Stimulated activated CD4-positive, alpha-beta T cell treated with anti-CD3 and anti-CD28 coated beads, Interleukin-15, amount 100 ng/mL, for 48 hours (primary cell): ENCODE measurements at places on chromosomes 16 and 17.

DNA sequence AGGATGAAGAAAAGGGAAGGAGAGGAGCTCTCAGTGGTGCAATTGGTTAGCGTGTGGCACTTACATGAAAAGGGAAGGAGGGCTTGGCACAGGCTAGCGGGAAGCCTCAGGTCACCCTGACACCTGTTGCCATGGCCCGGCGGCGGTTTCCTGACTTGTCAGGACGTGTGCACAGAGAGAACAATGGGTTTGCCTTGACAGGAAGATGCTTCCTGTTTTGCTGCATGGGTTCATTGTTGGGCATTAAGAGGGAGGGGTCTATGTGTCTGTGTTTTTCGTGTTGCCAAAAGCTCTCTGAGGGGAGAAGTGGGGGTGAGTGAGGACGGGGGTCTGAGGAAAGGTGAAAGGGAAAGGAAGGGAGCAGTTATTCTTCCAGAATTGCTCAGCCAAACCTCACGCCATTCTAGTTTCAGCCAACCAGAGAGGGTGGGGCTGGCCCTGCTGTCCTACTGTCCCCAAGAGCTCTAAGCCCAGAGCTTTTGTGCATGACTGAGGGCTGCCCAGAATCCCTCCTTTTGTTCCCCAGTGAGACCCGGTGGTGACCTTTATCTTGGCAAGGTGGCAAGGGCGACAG lies 17.1 kb upstream of the CCR7 start:
- DNase-seq, result no peak

GRCh38 chr17:2874189-2874686 lies 78.0 kb downstream of the RAP1GAP2 start:
- no peak for DNase-seq

- DNase-seq, result peak; percentile 26
Measured at GRCh38 chr17:2337544-2338314, 428 bp downstream of the SGSM2 start.

GRCh38 chr16:154217-155030 lies 2.0 kb downstream of the HBZ start:
- DNase-seq, result no peak

DNA sequence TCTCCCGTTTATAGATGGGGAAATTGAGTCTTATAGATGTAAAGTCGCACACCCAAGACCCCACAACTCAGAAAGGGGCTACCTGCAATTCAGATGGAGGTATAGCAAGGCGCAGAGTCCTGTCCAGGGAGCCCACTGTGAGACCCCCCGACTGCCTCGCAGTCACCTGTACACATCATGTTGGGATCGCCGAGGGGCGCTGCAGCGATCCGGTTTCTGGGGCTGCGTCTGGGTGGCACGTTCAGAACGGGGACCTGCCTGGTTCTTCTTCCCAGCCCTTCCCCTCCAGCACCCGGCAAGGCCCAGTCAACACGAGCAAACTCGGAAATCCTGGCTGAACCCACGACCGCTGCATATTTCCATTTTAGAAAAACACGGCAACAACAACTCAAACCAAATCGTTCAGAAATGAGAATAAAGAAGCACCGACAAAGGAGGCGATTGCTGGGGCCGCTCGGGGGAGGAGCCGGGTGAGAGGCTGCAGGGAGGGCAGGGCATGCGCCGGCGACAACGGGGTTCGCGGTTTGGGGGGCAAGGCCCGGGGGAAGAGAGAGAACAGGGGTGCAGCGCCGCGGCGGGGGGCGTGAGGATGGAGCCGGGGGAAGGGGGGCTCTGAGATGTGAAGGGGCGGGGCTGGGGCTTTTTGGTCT lies 643 bp downstream of the HSDL1 start:
- DNase-seq, result peak; percentile 20

DNA sequence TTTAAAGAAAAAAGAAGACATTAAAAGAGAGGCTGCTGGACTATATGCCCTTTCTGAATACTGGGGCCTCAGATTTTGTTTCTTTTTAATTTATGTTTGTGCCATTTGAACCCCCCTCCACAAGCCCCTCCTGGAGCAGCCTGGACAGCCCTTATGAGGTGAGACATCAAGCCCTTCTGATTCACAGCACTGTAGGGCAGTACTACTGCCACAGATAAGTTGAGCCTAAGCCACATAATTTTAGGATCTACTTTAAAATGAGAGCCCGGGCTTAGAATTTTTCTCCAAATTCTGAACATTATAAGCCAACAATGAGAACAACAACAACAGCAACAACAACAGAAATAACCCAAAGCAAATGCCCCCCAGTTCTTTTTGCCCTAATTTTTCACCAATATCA lies 256.9 kb upstream of the SALL1 start:
- DNase-seq, result no peak

GRCh38 chr17:27009087-27009486 lies 284.8 kb upstream of the WSB1 start:
- DNase-seq, result no peak

DNA sequence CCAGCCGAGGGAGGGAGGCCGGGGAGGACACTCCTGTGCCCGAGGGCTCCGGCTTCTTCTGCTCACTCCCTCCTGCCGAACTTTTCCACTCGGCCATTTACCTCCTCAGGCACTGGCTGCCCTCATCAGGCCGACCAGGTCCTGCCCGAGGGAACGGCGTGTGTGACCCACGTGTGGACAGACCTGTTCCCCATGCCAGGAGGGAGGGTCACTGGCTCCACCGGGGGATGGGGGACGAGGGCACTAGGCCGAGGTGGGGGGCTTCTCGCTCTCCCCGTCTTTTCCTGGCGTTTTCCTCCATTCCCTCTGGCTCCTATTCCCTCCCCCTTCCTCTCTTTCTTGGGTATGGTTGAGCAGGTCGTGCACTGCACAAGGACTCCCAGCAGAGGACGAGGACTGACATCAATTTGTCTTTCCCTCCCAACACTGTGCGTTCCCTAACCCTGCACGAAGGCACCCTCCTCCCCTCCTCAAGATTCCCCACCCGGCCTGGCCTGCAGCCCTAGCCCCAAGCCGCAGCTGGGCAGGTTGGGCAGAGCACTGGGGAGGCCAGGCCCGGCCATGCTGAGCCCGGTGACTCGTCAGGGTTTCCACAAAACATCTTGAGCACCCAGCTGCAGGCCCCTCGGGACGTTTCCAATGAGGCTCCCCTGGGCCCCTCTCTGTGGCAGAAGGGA lies 3.2 kb upstream of the IL17C start:
- no peak for DNase-seq

- no peak for DNase-seq
Measured at GRCh38 chr16:51875834-51876600, 670.9 kb downstream of the TOX3 start.

DNA sequence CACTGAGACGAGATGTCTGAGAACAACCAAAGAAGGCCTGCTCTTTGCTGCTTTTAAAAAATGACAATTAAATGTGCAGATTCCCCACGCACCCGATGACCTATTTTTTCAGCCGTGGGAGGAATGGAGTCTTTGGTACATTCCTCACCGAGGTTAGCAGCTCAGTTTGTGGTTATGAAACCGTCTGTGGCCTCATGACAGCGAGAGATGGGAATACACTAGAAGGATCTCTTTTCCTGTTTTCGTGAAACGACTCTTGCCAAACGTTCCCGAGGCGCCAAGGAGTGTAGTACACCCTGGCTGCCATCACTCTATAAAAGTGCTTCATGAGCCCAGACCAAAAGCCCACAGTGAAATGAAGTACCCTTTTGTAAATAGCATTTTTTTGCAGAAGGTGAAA lies 87.8 kb downstream of the CRISPLD2 start:
- DNase-seq, result no peak

DNA sequence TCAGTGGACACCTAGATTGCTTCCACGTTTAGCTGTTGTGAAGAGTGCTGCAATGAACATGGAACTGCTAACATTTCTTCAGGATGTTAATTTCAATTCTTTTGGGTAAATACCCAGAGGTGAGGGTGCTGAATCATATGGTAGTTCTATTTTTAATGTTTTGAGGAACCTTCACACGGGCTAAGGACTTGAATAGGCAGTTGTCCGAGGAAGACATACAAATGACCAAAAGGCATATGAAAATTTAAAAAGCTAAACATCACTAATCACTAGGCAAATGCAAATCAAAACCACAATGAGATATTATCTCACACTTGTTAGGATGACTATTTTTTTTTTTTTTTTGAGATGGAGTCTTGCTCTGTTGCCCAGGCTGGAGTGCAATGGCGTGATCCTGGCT lies 173.3 kb downstream of the PRKCB start:
- no peak for DNase-seq

- DNase-seq, result no peak
Measured at GRCh38 chr17:36641877-36642845, 40.8 kb downstream of the MRM1 start.

- DNase-seq, result no peak
Measured at GRCh38 chr17:62804822-62805221, 3.3 kb downstream of the MARCHF10 start.

DNA sequence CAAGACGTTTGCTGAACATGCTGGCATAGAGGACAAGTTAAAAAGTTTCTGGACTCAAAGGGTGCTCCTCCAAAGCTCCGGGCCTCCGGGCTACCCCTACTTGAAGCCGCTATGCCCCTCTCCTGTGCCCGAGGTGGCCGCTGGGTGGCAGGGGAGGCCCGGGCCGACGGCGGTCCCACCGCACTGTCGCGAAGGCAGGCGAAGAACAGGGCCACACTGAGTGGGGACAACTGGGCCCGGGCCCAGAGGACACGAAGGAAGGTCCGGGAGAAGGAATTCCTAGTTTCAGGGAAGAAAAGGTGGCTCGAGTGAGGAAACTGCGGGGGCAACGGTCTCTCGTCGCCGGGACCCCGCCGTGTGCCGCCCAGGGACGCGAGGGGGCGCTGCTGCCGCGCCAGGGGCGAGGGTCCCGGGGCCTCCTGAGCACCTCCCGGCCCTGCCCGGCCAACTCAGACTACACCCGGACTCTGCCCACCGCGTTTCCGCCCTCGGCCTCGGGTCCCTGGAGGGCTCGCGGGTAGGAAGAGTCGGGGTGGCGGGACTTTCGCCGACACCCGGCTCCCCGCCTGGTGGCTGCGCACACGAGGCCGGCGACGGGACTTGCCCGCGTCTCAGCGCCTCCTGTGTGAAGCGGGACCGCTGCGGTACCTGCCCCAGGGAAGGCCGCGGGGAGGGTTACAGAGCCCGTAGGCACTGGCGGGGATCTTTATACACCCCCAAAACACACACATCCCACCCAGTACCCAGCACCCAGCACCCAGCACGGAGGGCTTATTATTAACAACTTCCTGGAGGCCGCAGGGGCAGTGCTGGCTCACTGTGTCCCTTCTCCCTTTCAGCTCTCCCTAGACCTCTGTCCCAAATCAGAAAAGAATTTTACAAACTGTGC lies 772 bp upstream of the CHCT1 start:
- DNase-seq, result peak; percentile 75

DNA sequence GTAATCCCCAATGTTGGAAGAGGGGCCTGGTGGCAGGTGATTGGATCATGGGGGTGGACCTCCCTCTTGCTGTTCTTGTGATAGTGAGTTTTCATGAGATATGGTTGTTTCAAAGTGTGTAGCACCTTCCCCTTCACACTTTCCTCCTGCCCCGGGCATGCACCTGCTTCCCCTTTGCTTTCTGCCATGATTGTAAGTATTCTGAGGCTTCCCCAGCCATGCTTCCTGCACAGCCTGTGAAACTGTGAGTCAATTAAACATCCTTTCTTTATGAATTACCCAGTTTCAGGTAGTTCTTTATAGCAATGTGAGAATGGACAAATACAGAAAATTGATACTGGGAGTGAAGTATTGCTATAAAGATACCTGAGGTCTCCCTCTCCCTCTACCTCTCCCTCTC lies 29.4 kb downstream of the RNF112 start:
- DNase-seq, result no peak

- DNase-seq, result no peak
Measured at GRCh38 chr16:88812513-88813268, 963 bp upstream of the APRT start.

GRCh38 chr17:80796430-80796861 lies 195.2 kb upstream of the CHMP6 start:
- DNase-seq, result no peak

DNA sequence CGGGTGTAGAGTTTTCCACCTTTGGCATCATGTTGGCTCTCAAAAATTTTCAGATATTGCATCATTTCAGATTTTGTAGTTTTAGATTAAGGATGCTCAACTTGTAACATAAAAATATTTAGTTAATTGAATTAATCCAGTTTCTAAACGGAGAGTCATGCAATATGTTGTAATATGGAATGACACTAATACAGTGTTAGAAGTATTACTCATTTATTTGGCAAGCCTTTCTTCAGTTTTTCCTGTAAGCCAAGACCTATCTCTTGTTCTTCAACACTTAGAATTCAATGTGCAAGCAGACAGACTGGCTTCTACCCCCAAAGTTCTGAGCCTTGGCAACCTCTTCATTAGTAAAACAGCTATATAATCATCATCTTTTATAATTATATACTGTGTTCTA lies 985.0 kb upstream of the GOT2 start:
- DNase-seq, result no peak

DNA sequence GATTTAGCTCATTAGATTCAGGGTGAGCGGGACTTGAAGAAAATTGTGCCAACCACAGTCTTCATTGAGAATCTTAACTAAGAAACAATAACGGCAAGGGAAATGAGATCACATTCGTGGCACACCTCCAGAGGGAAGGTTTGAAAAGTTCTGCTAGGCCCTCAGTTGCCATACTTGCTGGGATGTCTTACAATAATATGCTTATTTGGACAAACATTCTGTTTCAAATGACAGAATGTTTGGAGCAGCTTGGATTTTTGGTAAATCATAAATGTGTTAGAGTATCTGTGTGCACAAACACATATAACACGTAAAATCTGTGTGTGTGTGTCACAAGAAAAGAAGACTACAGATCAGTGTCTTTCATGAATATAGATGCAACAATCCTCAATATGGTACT lies 24.6 kb upstream of the TEKT3 start:
- no peak for DNase-seq

GRCh38 chr17:16380640-16381495 lies at the start of gene UBB:
TSS of gene UBB (plus strand) at chr17:16381091. CDS start at chr17:16381908, 817 bp downstream.
- peak; percentile 92 for DNase-seq

DNA sequence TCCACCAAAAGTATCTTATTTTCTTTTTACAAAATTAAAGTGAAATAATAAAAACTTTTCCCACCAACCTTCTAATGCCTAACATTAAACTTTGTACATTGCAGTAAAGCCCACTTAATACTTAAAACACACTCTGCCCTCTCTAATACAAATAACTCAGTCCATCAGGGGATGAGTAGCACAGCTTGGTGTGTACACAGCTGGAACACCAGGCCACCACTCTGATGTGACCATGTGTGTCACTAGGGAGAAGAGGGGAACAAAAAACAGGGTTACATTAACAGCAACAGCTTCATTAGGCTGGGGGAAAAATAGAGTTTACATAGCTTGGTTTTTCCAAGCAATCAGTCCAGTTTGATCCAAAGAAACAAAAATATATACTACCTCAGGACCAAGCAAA lies 295.0 kb downstream of the CEP112 start:
- no peak for DNase-seq

GRCh38 chr17:75897160-75898019 lies 639 bp upstream of the TRIM65 start:
- DNase-seq, result no peak
